NCI-H526 (cell line): ENCODE measurements at places on chromosomes 12 and 14.

DNA sequence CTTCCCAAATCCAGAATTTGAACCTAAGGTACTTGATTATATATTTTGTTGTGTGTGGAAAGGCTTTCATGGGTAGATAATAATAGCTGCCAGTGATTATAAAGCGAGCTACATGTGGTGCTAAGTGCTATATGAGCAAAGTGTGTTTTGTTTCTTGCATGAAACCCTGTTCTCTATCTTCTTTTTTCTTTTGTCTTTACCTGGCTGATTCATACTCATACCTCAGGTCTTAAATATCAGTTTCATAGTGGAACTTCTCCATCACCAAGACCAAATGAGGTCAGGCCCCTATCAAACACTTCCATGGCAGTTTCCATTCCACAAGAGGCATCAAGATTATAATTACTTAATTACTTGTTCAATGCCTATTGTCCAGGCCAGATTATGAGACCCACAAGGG lies 6.9 kb downstream of the MAP3K9 start:
- DNase-seq, result no peak

- no peak for DNase-seq
Measured at GRCh38 chr12:104242546-104243206, 27.1 kb downstream of the TXNRD1 start.

DNA sequence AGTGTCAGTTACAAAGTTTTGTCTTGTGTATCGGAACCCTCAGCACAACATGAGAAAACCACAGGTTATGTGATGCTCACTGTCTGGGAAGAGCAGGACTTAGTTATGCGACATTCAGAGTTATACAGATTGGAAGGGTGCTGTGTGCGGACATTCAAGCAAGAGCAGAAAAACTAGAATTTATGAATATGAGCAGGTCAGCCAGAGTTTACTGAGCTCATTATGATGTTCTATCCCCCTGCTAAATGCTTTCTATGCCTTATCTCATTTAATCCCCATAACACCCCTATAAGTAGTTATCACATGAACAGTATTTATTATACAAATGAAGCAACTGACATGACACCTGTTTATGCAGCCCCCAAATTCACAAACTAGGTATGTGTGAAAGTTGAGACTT lies 1083.2 kb downstream of the FLRT2 start:
- DNase-seq, result no peak

DNA sequence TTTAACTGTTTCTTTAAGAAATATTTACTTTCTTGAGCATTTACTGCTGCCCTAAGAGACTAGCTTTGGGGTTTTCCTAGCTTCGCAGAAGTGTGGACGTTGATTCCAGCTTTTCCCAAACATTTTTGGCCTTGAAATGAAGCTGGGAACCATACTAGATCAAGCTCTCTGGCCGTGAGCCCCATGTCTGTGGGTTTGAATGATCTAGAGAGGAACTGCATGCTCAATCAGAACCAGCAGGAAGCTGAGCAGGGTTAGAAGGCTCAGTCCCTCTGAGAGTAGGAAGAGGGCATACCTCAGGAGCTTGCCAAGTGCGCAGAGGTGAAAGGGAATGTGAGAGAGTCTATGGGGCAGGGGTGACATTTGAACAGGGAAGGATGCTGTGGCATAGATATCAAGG lies 292.1 kb downstream of the CACNA1C start:
- DNase-seq, result no peak

GRCh38 chr14:33509454-33509853 lies 441.4 kb downstream of the EGLN3 start:
- no peak for DNase-seq

DNA sequence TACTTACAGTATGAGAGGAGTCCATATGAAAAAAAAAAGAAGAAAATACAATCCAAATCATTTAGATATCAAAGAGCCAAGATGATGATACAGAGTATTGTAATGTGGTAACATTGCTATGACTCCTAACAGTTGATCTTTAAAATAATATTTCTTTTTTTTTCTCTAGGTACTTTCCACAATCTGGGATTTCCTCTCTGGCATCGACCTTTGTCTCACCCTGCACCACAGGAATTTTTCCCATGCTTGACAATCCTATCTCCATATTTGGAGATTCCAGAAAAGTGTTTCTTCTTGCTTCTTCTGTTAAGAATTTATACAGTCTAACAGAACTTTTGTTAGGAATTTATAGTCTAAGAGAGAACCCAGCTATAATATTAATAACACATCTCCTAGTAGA lies 184.4 kb downstream of the ITPR2 start:
- no peak for DNase-seq

- DNase-seq, result no peak
Measured at GRCh38 chr12:118690506-118690905, 290.8 kb upstream of the SRRM4 start.

GRCh38 chr12:56243731-56244181 lies 13.9 kb downstream of the SLC39A5 start:
- no peak for DNase-seq

GRCh38 chr14:24312736-24313507 lies 1.6 kb downstream of the LTB4R start:
- no peak for DNase-seq
